GM23248 (cell line): ENCODE measurements at places on chromosomes 13 and 19.

DNA sequence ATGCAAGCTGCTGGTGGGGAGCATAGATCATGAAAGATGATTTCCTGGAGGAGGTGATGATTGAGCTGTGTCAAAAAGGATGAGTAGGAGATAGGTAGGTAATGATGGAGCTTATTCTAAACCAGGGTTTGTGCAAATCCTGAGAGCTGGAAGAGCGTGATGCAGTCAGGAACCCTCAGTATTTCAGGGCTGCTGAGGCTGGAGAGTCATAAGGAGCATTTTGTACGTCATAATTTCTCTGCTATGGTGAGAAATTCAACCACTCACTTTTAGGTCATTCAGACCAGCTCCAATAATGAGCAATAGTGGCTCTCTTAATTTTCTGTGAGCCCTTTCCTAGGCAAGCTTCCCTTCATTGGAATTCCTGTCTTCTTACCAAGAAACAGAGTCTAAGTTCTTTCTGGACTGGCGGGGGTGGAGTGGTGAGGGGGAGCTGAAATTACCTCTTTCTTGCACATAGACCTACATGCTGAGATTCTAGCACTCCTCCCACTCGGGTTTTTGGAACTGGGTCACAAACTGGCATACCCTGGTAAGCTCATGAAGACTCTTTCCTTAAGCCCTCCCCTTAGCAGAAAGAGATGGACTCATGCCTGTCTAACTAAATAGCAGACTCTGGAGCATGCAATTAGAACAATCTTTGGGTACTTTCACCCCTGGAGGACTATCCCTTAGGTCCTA lies 62.2 kb upstream of the MYCBP2 start:
- H3K4me1 ChIP-seq = peaks cover 51% of the 10 kb centered on the region
- no peak overlapping the region for H3K4me3 ChIP-seq
- H3K27me3 ChIP-seq = no peaks in the 10 kb centered on the region
- H3K27ac ChIP-seq = no peak overlapping the region
- no peaks in the 10 kb centered on the region for H3K36me3 ChIP-seq
- DNase-seq = peak; percentile 43

- no peaks in the 10 kb centered on the region for H3K36me3 ChIP-seq
- H3K4me1 ChIP-seq = peaks cover 5% of the 10 kb centered on the region; the same call in 1 of the 2 replicates
- peak within 1 kb of the TSS; percentile 86 for H3K4me3 ChIP-seq
- no peaks in the 10 kb centered on the region for H3K27me3 ChIP-seq
- DNase-seq = no peak
Observed at GRCh38 chr13:43879755-43880181, at the start of gene LACC1. Gene LACC1, plus strand, starts transcription at chr13:43879904. Its CDS starts 1,082 bp downstream, at chr13:43880986.

- no peak overlapping the region for H3K27ac ChIP-seq
- H3K27me3 ChIP-seq = no peaks in the 10 kb centered on the region; the same call in 1 of the 2 replicates
- no peak for DNase-seq
- H3K36me3 ChIP-seq = no peaks in the 10 kb centered on the region
- H3K4me1 ChIP-seq = no peaks in the 10 kb centered on the region
Observed at GRCh38 chr13:73480779-73481559, 422.2 kb downstream of the KLF5 start.

DNA sequence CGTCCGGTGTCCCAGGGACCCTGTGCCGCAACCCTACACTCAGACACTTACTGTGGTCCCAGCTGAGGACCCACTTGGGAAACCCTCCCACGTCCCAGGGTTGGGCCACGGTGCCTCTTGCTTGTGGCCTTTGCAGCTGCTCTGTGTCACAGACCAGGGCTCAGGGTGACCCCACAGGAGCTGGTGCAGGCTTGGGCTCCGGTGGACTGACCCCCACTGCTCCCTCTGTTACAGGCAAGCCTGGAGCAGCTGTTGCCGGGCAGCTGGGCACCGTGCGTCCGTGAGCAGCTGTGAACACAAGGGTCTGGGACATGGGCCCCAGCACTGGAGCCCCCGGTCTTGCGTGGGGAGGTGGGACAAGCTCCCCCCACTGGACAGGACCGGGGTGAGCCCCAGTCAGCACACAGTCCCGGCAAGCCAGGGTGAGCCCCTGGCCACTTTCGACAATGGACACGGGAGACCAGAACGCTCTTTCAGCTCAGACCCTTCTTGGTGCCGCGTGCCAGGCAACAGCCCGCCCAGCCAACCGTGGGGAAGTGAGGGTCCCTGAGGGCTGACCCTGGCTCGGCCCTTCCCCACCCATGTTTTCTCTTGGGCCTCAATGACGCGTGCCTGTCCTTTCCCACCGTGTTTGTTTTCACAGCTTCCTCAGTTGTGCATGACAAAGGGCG lies 65.7 kb upstream of the C13orf46 start:
- no peak for DNase-seq
- no peaks in the 10 kb centered on the region for H3K36me3 ChIP-seq
- H3K4me1 ChIP-seq = peaks cover 17% of the 10 kb centered on the region
- H3K4me3 ChIP-seq = no peak overlapping the region

DNA sequence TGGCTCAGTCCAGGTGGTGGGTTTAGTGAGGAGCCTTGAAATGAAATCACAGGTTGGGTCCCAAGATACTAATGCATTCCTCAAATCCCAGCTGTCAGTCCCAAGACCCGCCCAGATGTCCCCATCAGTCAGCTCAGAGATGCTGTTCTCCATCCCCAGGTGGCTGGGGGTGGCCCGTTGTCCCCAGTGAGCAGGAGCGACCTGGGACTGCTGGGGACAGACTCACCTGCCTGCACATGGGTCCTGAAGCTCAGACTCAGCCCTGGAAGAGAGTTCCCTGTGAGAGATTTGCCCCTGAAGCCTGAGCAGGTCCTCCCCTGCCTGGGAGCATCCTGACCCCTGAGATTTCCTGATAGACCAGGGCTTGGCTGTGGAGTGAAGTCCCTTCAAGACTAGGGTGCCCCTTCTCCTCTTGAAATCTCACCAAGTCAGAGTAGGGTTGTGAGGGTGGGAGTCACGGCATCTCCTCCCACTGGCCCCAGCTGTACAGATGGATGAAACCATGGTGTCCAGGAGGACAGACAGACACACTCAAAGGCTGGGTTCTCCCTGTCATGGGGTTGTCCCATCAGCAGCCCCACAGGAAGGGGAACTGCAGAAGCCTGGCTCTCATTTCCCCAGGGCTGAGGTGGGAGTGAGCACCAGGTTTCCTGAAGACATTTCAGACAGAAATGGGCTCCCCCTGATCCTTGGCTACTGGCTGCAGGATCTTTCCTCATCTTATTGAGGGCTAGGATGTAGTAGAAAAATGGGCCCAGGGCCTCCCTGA lies 14.4 kb downstream of the LILRA5 start:
- H3K36me3 ChIP-seq = no peaks in the 10 kb centered on the region
- no peaks in the 10 kb centered on the region for H3K4me1 ChIP-seq
- no peak overlapping the region for H3K27ac ChIP-seq
- no peak overlapping the region for H3K4me3 ChIP-seq
- no peak for DNase-seq
- no peaks in the 10 kb centered on the region; the same call in 1 of the 2 replicates for H3K27me3 ChIP-seq

- no peak overlapping the region for H3K27ac ChIP-seq
- DNase-seq = peak; percentile 1
- no peaks in the 10 kb centered on the region for H3K36me3 ChIP-seq
Observed at GRCh38 chr13:63088226-63088625, 1672.6 kb upstream of the PCDH20 start.

DNA sequence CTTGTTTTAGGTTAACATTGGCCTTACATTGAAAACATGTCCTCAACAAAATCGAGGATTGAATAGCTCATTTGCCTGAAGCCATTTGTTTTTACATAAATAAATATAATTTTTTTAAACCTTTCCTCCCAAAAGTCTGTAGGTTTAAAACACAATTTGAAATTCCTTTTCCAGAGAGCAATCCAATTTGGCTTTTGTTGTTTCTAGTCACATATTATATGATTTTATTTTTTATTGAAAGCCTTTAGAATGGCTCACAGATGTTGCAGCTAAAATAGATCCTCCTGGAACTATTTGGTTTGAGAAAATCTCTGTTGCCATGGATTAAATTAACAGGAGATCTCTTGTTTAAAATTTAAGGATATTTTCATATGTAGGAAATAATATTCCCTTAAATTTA lies 512.6 kb downstream of the KLF5 start:
- no peaks in the 10 kb centered on the region for H3K27me3 ChIP-seq
- H3K4me1 ChIP-seq = no peaks in the 10 kb centered on the region
- H3K27ac ChIP-seq = no peak overlapping the region
- no peak for DNase-seq
